ENCODE measurements at places on chromosomes 16 and 17.

DNA sequence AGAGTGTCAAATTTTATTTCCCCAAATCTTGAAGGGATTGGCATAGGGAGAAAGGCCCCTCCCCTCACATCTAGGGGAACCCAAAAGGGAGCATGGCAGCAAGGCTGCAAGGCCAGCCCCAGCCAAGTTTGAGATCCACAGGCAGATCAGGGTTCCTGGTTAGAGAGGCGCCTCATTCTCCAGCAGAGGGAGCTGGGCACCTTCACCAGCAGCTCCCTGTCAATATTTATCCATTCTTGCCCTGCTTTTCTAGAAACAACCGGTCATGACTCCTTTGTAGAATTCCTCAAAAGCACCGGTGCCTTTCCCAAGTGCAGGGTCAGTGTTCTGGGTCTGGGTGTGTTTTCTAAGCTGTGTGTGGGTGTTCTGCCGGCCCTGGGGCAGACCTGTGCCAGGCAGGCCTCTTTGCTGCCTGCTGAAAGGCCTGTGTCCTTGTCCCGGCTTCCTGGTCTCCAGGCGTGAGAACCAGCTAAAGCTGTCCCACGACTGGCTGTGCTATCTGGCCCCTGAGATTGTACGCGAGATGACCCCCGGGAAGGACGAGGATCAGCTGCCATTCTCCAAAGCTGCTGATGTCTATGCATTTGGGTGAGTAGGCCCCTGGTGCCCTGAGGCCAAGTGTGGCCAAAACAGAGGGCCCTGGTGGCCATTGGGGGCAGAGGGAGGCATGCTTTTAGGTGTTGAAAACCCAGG, 21.2 kb upstream of the LGALS9 start:
- DNase-seq, result no peak

DNA sequence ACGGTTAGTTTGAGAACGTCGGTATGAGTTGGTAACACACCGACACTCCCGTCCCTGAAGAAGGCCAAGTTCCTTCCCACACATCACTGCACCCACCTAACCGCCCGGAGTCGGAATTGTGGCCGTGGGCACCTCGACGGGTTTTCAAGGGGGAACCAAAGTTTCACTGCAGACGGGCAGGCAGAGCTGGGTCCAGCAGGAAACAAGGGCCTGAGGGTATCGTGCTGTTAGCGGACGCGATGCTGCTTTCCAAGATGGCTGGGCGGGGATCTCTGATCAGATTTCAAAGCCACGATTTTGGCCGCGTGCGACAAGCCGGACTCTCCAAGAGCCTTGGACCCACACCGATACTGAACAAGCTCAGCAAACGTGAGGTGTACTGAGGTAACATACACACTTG, 82.3 kb upstream of the DOC2B start:
- no peak for DNase-seq

- peak; percentile 67 for DNase-seq
Measured at GRCh38 chr17:81917565-81918332, at the start of gene SIRT7. SIRT7 (minus strand) TSS chr17:81918176; CDS start chr17:81918131, 45 bp downstream.

DNA sequence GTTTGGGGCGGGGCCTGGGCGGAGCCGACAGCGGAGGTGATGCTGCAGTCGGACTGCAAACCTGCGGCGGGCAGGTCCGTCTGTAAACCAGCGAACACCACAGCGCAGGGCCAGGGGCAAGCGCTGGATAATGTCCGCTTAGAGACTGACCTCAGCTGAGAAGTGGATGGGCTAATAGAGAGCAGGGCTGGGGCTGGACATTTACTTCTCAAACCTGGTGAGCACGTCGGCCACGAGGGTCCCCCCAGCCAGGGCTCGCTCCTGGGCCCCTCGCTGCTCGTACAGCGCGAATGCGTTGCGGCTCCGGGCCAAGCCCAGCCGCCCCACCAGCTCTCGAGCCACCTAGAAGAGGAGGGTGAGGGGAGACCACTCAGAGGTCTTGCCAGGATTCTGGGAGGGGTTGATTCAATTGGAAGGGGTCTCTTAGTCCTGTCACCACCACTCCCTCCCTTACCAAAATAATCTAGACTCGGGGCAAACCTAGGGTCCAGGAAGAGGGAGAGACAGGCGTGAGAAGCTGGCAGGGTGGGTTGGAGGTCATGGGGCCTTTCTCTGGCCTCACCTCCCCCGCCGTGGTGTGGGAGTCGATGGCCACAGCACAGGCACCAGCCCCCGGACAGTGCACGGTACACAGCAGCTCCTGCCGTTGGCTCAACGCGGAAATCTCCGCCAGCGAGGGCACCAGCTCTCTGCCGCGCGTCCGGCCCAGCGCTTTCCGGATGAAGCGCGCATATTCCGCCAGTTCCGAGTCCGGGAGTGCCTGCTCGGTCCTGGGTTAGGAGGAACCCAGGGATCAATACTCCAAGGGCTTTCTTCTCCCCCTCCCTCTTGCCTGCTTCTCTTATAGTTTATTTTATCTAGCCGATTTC, 5.8 kb downstream of the PLEKHH3 start:
- no peak for DNase-seq

- no peak for DNase-seq
Measured at GRCh38 chr17:82434216-82434565, 15.8 kb upstream of the OGFOD3 start.

DNA sequence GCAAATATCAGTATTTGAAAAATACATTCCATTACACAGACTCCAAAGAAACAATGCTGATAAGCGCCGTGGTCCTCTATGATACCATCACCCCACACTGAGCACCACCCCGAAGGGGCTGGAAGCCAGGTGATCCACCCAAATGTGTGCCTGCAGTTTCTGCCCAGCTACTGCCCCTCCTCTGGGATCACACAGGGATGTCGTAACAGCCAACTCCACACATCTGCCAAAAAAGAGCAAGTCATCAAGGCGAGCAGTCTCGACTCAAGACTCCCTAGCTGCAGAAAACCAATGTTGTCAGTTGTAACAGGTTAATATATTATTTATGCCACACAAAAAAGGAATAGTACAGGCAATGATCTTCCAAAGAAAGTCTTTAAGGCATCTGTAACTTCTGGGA, 21.0 kb downstream of the CYB5D2 start:
- DNase-seq, result no peak

- no peak for DNase-seq
Measured at GRCh38 chr17:59167571-59168001, 12.0 kb downstream of the PRR11 start.

DNA sequence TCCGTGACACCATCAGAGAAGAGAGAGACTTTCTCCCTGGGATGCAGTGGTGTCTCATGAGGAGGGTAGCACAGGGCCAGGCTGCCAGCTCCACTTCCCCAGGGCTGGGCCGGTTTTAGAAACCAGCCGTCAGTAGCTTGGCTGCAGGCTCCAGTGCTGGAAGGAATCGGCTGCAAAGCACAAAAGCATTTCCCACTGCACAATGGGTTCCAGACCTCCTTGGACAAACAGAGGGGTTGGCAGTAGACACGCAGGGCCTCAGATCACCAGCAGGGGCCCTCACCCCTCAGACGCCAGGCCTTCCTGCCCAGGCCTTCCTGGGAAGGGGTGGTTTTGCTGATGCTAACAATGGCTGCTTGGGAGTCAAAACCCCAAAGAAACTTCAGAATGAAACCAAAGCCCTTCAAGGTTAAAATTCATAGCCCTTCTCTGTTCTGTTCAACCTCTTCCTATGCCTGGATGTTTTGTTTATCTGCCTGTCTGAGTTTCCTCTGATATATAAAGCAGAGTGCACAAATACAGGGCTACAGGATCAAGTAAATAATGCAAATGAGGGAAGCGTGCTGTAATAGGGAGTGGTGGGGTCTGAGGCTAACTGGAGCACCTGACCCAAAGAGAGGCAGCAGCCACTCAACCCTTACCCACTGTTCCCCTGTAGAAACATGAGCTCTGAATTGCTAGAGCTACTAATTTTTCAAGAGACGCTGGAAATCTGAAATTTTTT, 26.2 kb downstream of the TEKT5 start:
- DNase-seq, result no peak

- no peak for DNase-seq
Measured at GRCh38 chr16:55120826-55121225, 190.2 kb downstream of the IRX5 start.

- DNase-seq, result no peak
Measured at GRCh38 chr17:67672592-67673335, 45.0 kb upstream of the NOL11 start.

DNA sequence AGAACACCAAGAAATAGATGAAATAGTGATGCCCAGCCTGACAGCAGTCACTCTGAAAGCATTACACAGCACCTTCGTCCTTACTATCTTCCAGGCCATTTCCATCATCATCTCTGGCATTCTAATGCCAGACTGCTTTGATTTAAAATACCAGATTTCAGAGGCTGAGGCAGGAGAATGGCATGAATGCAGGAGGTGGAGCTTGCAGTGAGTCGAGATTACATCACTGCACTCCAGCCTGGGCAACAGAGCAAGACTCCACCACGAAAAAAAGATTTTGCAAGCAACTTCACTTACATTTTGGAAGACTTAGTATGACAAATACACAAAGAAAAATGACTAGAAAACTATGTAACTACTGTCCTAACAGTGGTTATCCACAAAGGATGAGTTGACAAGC, 244.0 kb downstream of the CPPED1 start:
- no peak for DNase-seq

GRCh38 chr16:51876601-51876875, 670.4 kb downstream of the TOX3 start:
- no peak for DNase-seq

All from stimulated activated CD8-positive, alpha-beta memory T cell treated with anti-CD3 and anti-CD28 coated beads, Interleukin-2, amount 100 ng/mL, for 1 hour (primary cell).